Non-pigmented ciliary epithelial cell (primary cell): ENCODE measurements at places on chromosomes 3 and 15.

DNA sequence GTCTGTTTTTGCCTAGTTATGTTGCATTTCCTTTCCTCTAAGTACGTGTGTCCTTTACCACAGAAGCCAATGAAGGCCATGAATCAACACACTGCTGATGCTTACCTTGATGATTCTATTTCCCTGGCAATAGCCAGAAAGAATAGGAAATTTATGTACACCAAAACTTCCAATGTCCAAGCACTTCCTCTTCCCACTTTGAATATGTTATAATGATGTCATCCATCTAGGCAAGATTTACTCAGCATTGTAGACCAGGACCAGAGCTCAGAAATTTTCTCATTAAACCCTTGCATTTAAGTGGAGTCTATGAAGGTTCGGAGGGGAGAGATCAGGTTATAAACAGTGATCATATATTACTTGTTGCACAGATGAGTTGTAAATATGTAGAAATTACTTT is 126.0 kb downstream of the THRB start:
- DNase-seq: no peak

GRCh38 chr15:74422652-74423430 is 10.9 kb downstream of the SEMA7A start:
- no peak for DNase-seq

GRCh38 chr3:98021830-98022560 is 13.1 kb downstream of the GABRR3 start:
- DNase-seq: no peak

DNA sequence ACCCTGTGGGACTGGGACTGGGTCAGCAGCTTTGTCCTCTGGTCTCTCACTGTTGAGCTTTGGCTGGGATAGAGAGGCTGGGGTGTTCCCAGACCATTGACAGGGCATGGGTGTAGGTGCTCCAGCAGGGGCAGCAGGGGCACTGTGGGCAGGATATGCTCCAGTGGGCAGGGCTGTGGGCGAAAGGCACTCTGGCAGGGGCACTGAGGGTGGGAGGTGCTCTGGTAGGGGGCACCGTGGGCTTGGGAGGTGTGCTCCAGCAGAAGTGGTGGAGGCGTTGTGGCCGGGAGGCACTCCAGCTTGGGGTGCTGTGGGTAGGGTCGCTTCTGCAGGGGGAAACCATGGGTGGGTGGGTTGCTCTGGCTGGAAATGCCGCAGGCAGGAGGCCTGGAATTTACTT is 62.1 kb downstream of the LRRC49 start:
- no peak for DNase-seq

- DNase-seq: no peak
These were observed 111.5 kb downstream of the FBN1 start for GRCh38 chr15:48533982-48534381.

DNA sequence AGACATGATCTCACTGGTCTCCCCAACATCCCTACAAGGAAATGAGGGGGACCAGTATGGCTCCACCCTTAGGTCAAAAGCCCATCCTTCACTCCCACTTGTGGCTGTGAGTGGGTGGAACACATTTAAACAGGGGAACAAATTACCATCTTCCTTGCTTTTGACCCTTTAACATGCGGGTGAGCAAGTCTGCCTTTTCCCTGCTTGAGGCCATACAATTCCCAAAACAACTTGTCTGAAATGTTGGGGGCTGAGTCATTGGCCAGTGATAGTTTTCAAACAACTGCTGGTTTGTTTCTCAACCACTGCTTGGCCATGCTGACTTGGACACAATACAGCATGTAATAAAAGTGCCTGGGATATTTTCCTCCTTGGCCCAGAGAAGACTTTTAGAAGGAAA is 39.6 kb downstream of the COL8A1 start:
- peak; percentile 86 for DNase-seq

- DNase-seq: no peak
These were observed 226.0 kb upstream of the NDN start for GRCh38 chr15:23913081-23913480.

- DNase-seq: no peak
These were observed 27.8 kb downstream of the IL5RA start for GRCh38 chr3:3082234-3082924.
